Upper lobe of right lung (tissue), 1 donor: ENCODE measurements at places on chromosomes 4 and X. TPM values are rescaled to one million over a fixed set of nuclear protein-coding genes. Genes with fewer than 3 reads are reported as not detected.

DNAJB14 gene
- 61.7 TPM for total RNA-seq

POLN gene
- 2.7 TPM for total RNA-seq

FAM47A gene
- not detected for total RNA-seq

ACSL4 gene
- total RNA-seq = 140 TPM

NUDT9 gene
- total RNA-seq = 43.9 TPM

MAGEC3 gene
- not detected for total RNA-seq
